ENCODE measurements at places on chromosomes 3 and 15. TPM values are rescaled to one million over a fixed set of nuclear protein-coding genes. Genes with fewer than 3 reads are reported as not detected.

DNA sequence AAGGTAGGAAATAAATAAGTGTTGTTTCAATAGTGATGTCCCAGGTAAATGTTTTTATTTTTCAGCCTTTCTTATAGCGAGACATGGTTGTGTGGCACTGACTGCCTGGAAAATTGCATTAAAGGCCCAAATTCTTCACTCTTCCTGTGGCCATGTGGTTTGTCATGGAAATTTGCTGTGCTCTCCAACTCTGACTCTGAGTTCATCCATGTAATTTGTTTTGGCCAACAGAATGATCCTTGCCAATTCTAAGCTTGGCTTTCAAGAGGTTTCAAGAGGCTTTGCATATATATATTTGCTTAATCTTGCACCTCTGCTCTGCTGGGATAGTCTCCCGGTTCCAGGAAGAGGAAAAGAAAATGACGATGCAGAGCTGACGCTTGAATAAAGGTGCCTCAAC lies 107.5 kb upstream of the ARHGEF26 start:
- no peaks in the 10 kb centered on the region for H3K27me3 ChIP-seq
- no peaks in the 10 kb centered on the region for H3K4me1 ChIP-seq
- no peaks in the 10 kb centered on the region for H3K36me3 ChIP-seq
- H3K27ac ChIP-seq: no peak overlapping the region

DNA sequence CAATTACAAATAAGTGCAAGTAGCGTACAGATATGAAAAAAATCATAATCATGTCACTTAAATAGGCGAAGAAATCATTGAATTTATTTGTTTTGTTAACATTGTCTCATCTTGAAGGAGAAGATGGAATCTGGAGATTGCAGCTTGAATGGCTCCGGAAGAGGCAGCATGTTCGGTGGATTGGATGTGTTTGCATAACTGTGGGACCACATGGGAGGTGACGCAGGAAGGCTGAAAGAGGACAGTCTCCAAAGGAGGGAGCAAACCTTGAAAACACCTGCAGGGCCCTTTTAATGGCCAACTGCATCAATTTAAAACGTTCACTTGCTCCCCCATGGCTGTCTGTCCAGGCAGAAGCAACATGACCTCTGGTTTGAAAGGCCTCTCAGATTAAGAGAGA lies 61.3 kb downstream of the CHL1 start:
- H3K4me3 ChIP-seq: no peak overlapping the region
- H3K27me3 ChIP-seq: no peaks in the 10 kb centered on the region
- H3K4me1 ChIP-seq: no peaks in the 10 kb centered on the region

- DNase-seq: no peak
- no peaks in the 10 kb centered on the region for H3K36me3 ChIP-seq
- no peak overlapping the region for H3K27ac ChIP-seq
- H3K4me1 ChIP-seq: no peaks in the 10 kb centered on the region
These were observed 288.8 kb downstream of the FEZF2 start for GRCh38 chr3:62084558-62084957.

DNA sequence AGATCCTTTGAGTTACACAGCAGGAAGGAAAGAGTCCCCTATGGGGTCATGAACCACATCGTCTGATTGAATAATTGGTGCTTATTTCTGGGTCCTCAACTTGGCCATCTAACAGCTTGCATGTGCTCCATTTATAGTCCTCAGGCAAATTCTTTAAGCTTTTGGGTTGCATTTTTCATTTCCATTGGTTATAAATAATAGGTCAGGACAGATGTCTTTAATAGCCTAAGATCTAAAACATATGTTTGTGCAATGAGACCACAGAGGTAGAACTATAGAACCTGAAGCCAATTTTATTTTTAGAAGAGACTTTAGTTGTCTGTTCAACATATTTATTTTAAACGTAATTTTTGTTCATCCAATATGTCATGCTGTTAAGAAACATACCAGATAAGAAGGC lies 43.2 kb downstream of the CD200R1L start:
- H3K4me3 ChIP-seq: no peak overlapping the region
- H3K36me3 ChIP-seq: no peaks in the 10 kb centered on the region
- no peaks in the 10 kb centered on the region for H3K27me3 ChIP-seq
- H3K27ac ChIP-seq: no peak overlapping the region
- peaks cover 13% of the 10 kb centered on the region for H3K4me1 ChIP-seq

DNA sequence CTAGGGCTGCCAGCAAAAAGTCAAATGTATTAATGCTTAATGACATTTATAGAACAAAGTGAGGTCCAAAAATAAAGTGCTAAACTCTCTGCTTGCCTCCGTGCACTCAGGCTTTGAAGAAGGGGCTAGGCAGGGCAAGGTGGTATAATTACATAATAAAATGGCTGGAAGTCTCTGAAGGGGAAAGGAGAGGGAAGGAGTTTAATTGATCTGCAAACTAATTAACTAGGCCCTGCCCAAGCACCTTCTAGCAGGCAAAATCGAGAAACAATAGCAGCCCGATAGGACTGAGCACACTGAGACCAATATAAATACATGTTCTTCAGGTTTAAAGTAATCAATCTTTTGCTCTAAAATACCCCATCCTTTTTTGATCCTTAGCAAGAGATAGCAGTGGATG lies 13.0 kb downstream of the DIS3L start:
- no peak overlapping the region for H3K27ac ChIP-seq
- H3K36me3 ChIP-seq: peaks cover 81% of the 10 kb centered on the region
- DNase-seq: no peak
- H3K4me1 ChIP-seq: peaks cover 13% of the 10 kb centered on the region
- H3K4me3 ChIP-seq: no peak overlapping the region
- H3K27me3 ChIP-seq: no peaks in the 10 kb centered on the region

- H3K4me1 ChIP-seq: peaks cover 3% of the 10 kb centered on the region
- no peak overlapping the region for H3K4me3 ChIP-seq
- peaks cover 22% of the 10 kb centered on the region for H3K27me3 ChIP-seq
- no peaks in the 10 kb centered on the region for H3K36me3 ChIP-seq
These were observed 25.0 kb upstream of the SCN10A start for GRCh38 chr3:38840987-38841386.

GRCh38 chr3:88626456-88627120 lies 476.8 kb downstream of the C3orf38 start:
- no peak overlapping the region for H3K4me3 ChIP-seq
- no peaks in the 10 kb centered on the region for H3K27me3 ChIP-seq
- DNase-seq: no peak
- no peaks in the 10 kb centered on the region for H3K4me1 ChIP-seq
- no peaks in the 10 kb centered on the region for H3K36me3 ChIP-seq

- H3K4me3 ChIP-seq: peak overlapping the region; percentile 58
- H3K27ac ChIP-seq: no peak overlapping the region
- peaks cover 5% of the 10 kb centered on the region for H3K27me3 ChIP-seq
- peak; percentile 52 for DNase-seq
- peaks cover 3% of the 10 kb centered on the region for H3K4me1 ChIP-seq
These were observed 4.6 kb upstream of the EPB42 start for GRCh38 chr15:43225201-43225949.

The CYP1A2 gene
- not detected for total RNA-seq

The DUT gene
- total RNA-seq: 119 TPM

The FAM107A gene
- not detected for total RNA-seq

The GLDN gene
- total RNA-seq: not detected

The ABI3BP gene
- total RNA-seq: not detected
